A549 treated with CORT108297 at 1 μM for 4 hours (cell line): ENCODE measurements at places on chromosomes 12 and 14. TPM values are rescaled to one million over a fixed set of nuclear protein-coding genes. Genes with fewer than 3 reads are reported as not detected.

GLT8D2 gene
- total RNA-seq, result 0.25 to 0.35 TPM (median 0.28 TPM) in 5 replicates

SYT1 gene
- total RNA-seq, result 5.0 to 7.2 TPM (median 5.7 TPM) in 5 replicates

MYF6 gene
- not detected in 5 replicates for total RNA-seq

SERPINA3 gene
- 6.6 to 11.2 TPM (median 9.0 TPM) in 5 replicates for total RNA-seq

CBLN3 gene
- total RNA-seq, result 0.81 to 1.5 TPM (median 1.4 TPM) in 5 replicates

GNB3 gene
- 0.72 to 3.3 TPM (median 2.2 TPM) in 5 replicates for total RNA-seq

ATL1 gene
- 4.2 to 6.3 TPM (median 5.1 TPM) in 5 replicates for total RNA-seq

FAM90A1 gene
- 0.03 to 0.10 TPM (median 0.07 TPM) in 5 replicates for total RNA-seq

GPR135 gene
- 0.82 to 1.2 TPM (median 1.1 TPM) in 5 replicates for total RNA-seq

ZDHHC22 gene
- 0.20 to 0.46 TPM (median 0.34 TPM) in 5 replicates for total RNA-seq
